Eye (tissue), 1 donor: ENCODE measurements at places on chromosomes 16 and 17.

DNA sequence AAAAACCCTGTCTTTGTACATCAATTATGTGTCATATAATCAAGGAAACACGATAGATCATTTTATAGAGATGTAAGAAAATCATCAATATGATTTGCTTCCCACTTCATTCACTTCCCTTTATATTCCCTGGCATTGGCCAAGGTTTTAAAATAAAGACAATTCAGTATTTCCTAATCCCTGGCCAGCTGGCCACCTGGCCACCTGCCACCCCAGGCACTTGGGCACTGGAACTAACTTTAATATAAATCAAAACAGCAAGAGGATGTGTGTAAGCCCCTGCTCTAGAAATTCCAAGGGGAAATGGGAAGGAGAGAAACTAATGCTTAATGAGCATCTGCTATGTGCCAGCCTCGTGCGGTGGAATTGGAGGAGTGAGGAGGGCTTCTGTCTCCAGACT, 58.6 kb upstream of the TOB1 start:
- no peak for DNase-seq

DNA sequence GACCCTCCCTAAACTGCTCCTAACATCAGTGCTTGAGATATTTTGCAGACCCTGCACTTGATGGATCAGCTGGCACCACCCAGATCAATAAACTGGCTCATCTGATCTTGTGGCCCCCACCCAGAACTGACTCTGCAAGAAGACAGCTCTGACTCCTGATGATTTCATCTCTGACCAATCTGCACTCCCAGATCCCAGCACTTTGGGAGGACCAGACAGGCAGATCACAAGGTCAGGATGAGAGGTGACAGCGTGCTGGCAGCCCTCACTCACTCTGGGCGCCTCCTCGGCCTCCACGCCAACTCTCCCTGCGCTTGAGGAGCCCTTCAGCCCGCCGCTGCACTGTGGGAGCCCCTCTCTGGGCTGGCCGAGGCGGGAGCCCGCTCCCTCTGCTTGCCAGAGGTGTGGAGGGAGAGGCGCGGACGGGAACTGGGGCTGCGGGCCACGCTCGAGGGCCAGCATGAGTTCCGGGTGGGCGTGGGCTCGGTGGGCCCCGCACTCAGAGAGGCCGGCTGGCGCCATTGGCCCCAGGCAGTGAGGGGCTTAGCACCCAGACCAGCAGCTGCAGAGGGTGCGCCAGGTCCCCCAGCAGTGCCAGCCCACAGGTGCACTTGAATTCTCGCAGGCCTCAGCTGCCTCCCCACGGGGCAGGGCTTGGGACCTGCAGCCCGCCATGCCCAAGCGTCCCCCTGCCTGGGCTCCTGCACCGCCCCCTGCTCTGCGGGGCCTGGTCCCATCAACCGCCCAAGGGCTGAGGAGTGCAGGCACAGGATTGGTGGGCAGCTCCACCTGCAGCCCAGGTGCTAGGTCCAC, 2.4 kb upstream of the C16orf54 start:
- DNase-seq = no peak

DNA sequence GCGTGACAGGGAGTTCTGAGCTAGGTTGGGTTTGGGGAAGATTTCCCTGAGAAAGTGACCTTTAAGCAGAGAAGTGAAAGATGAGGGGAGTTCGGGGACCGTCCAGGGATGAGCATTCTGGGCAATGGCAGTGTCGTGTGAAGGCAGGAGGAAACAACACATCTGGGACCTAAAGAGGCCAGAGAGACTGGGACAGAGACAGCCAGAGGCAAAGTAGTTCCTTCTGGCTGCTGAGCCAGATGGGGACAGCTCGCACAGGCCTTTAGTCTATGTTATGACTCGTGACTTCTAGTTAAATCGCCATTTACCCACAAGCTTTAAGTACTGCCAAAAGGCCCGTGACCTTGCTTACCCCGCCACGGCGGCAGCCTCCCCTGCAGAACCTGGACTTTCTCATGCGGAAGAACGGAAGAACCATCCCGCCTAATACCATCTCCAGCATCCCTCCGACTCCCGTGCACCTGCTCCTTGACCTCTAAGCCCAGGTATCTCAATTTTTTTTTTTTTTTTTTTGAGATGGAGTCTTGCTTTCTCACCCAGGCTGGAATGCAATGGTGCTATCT, 8.5 kb upstream of the MED11 start:
- no peak for DNase-seq

- no peak for DNase-seq
These were observed 1.5 kb downstream of the ZNF768 start for GRCh38 chr16:30524575-30525568.

DNA sequence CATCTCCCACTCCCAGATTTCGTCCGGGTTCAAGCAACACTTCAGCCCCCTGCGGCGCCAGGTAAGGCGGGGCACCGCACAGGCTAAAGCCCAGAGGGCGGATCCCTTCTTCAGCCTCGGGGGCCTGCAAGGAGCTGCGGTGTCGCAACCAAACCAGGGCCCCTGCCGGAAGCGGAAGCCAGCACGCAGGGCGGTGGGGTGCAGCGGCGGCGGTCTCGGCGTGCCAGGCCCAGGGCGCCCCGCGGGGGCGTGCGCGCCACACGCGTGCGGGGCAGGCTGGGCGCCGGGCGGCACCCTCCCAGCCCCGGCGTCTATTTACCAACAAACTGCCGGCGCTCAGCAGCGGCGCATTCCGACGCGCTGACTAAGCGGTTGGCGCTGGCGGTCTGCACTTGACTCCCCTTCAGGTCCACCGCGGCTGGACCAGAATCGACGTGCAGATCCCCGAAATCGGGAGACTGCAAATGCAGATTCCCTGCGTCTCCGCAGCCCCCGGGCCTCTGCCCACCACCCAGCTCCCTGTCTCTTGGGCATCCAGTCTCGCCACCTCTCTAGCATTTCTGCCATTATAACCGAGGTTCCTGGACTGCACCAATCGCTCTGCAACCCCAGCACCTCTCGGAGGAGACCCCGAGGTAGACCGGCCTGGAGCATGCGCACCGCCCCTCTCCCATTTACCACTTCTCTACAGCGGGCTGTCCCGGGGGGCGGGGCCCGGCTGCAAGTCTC, 421 bp upstream of the DLX4 start:
- peak; percentile 83 for DNase-seq

DNA sequence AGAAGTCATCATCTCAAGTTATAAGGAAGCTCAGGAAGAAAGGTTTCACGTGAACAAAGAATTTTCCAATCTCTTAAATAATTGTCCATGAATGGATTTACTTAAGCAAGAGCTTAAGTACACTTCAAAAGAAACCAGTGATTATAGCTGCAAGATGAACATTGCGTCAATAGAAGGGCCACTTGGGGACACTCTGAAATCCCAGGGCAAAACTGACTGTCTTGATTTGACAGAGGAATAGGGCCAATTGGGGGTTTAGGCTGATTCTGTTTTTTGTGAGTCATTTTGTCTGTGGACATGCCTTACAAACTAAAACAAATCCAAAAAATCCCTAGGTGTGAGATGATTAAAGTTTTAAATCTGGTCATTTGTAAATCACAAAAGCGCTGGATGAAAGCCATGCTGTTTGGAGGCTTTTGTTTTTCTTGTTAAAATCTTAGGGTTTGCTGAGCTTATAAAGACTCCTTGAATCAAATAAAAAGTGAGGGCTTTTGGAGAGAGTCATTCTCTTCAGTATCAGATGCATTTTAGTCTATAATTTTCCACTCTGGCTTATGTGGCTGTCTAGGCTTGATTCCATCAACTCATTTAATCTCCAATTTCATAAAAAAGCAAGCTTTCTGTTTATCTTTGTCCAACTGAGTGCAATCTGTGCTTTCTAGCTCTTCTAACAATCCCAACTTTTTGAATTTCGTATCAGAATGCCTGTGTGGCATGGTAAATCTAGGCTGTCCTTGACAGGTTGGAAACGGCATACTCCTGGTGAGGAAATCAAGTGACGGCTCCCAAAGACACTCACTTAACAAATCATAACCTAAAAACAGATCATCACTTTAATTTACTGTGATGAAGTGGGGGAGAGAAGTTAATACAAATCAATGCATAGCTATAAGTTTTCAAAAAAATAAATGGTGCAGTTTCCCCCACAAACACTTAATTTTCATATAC, 98.2 kb upstream of the SOX9 start:
- DNase-seq = no peak

GRCh38 chr17:58272367-58273280, 8.1 kb downstream of the MPO start:
- DNase-seq = no peak

DNA sequence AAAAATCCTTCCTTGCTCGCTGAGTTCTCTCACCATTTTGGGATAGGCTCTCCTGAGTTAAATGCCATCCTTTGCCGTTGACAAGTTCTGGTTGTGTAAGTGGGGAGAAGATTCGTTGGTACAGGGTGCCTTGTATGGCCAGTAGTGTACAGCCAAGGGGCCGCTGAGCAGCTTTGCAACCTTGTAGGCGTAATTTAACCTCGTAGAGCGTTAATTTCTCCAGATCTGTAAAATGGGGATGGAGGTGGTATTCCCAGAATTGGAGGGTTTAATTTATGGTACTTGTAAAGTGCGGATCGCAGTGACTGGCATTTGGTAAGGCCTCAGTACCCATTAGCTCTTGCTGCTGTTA, 1.4 kb downstream of the ARSG start:
- DNase-seq = no peak

GRCh38 chr17:47225436-47225858, 16.3 kb downstream of the MYL4 start:
- DNase-seq = no peak

DNA sequence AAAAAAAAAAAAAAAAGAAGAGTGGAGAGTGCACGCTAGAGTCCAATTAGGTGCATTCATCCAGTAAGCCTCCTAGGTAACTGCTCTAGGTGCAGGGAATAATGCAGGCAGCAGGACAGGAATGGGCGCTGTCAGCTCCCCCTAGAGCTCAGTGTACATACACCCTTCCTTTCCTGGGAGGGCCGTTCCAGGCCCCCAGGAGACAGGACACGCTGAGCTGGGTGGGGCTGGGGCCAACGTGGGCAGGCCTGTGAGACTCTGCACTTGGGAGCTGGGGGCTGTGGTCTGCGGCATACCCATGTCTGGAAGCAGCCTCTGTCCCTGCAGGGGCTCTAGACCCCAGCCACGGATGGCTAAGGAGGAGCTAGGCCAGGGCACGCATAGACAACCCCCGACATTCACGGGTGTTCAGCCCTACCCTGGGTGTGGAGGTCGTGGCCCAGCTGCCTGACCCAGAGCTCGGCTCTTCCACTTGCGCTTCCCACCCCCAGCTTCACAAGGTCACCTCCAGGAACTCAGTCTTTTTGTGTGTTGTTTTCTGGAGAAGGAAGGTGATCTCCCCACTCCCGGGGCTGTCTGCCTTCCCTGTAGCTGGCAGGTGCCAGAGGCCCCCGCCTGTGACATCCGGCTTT, 1.0 kb upstream of the ANTKMT start:
- DNase-seq = no peak

DNA sequence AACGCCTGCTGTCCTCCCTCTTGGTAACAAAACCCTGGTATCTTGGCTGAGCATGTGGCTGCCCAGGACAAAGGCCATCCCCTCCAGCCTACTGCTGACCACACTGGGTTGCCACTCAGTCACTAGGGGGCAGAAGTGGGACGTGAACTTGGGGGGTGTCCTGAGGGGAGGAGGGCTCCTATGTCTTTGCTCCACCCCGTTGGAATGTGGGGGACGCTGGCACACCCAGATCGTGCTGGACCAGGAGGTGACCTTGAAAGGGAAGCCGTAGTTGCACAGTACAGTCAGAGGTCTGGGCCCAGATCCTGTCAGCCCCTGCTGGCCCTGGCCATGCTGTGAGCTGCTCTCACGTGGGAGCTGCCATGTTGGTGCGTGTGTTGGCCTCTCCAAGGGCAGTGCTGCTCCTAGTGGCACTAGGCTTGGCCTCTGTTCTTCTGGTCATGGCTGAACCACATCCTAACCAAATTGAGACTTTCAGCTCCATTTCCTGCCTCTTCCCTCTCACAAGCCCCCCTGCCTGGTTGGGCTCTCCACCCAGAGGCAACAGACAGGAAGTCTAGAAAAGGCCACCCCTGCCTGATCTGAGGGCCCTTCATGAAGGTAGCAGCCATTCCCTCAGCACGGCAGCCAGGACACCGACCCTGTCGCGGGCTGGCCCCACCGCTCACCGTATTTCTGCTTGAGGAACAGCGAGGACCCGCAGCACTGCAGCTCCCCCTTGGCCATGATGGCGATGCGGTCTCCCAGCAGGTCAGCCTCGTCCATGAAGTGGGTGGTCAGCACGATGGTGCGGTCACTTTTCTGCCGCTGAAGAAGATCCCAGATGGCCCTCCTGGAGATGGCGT, 29.0 kb upstream of the RNPS1 start:
- DNase-seq = peak; percentile 24

- DNase-seq = no peak
These were observed 1.1 kb upstream of the SLC47A2 start for GRCh38 chr17:19717411-19717908.

DNA sequence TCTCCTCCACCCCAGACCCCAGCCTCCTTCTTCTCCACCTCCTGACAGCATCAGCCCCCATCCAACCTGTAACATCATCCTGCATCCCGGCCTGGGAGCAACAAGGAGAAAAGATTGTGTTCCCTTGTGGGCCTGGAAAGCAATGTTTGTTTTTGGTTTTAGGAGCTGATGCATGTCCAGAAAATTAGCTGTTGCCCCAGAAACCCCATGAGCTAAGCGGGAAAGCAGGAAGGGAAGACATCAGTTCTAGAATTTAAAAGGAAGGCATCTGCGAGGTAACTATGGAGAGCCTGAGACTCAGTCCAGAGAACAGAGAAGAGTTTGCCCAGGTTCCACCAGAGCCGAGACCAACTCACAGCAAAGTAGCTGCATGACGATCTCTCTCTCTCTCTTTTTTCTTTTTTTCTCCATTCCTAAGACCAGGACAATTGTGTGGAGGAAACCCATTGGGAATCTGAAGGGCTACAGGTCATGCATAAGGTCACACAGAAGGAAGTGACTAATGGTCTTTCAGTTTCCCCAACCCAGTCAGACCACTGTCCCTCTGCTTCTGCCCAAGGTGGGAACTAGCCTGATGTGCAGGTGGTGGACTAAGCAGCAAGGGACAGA, 124.4 kb downstream of the SLC39A11 start:
- DNase-seq = no peak

DNA sequence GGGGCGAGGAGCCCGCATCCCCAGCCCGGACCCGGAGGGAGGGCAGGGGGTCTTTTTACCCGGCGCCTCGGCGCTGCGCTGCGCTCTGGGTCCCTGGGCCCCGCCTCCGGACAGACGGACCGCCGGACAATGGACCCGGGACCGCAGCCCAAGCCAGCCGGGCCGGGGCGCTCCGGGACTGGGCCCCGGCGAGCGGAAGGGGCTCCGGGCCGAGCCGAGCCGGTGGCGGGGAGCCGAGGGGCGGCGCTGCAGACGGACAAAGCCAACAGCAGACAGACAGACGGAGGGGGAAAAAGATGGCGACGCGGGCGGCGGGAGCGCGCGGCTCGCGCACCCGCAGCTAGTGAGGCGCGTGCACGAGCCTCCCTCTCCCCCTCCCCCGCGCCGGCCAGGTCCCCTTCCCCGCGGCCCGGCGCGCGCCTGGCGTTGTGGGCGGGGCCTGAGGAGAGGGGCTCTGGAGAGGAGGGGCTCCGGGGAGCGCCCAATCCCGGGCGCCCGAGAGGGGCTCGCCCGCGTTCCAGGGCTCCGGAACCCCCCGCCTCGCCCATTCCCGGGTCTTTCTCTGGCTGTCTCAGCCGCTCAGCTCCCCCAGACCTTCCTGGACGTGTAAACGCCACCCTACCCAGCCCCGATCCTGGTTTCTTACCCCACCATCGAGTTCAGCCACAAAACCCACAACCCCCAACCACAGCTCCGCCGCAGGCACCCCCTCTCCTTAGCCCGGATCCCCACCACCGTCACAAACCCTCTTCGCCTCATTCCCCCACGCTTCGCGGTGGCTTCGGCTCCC, at the start of gene ZNF821:
Gene ZNF821 (minus strand): TSS at position 334 of the 790 bp plus-strand sequence. CDS start 4,236 bp downstream, outside the sequence.
- DNase-seq = peak; percentile 97
